Kidney epithelial cell (primary cell): ENCODE measurements at places on chromosomes 4 and X.

DNA sequence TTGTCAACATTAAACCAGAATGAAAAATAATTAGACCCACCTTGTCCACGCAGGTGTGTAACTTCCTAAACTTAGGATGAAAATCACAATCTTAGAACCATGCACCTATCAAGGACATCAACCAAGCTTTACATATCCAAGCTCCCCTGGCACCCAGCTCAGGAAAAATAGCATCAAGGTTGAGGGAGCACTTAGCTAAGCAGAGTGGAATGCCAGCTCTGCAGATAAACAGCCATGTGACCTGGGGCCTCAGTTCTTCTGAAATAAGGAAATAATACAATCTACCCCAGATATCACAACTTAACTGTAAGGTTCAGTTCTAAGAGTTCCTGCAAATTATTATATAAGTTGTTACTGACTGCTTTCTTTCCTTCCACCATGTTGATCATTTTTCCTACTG is 64.7 kb downstream of the DHX15 start:
- peak; percentile 53 for DNase-seq

DNA sequence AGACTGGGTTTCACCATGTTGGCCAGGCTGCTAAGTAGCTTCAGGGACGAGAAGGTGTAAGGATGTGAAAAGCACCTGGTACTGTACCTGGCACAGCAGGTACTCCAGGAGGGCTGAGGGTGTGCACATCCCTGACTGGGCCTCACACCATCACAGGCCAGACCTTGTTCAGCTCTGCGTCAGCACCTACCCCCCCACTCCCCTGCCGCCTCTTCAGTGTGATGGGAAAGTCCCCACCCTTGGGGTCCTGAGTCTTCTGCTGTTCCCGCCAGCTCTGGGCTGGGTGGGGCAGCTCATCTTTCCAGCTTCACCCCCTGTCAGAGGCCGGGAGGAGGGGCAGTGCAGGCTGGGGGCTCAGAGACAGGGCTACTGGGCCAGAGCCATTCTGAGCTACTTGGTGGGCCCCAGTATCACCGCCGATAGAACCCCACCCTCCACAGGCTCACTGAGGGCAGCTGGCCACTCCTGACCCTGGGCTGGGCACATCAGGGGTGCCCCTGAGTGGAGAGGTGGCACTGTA is 6.7 kb upstream of the SH3BP2 start:
- no peak for DNase-seq

DNA sequence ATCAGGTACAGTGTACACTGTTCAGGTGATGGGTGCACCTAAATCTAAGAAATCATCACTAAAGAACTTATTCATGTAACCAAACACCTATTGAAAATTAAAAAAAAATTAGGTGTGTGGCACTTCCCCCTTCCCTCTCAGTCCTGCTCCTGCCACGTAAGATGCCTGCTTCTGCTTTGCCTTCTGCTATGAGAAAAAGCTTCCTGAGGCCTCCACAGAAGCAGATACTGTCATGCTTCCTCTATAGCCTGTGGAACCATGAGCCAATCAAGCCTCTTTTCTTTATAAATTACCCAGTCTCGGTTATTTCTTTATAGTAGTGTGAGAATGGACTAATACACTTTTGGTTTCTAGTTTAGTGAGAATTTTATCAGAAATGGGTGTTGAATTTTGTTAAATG is 459.8 kb upstream of the DIPK2B start:
- DNase-seq, result no peak

GRCh38 chr4:15755321-15756155 is 22.6 kb upstream of the CD38 start:
- DNase-seq, result no peak

DNA sequence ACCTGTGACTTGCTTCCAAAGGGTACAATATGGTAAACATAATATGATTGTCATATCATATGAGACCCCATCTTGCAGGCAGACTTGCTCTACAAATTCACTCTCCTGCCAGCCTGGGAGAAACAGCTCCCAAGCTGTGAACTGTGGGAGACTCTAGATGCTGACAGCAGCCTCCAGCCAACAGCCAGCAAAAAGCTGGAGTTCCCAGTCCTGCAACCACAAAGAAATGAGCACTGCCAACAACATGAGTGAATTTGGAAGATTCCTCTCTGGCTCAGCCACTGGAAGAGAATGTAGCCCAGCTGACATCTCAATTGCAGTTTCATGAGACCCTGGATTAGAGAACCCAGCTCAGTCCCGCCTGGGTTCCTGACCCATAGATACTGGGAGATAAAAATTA is 145.4 kb downstream of the QDPR start:
- no peak for DNase-seq

DNA sequence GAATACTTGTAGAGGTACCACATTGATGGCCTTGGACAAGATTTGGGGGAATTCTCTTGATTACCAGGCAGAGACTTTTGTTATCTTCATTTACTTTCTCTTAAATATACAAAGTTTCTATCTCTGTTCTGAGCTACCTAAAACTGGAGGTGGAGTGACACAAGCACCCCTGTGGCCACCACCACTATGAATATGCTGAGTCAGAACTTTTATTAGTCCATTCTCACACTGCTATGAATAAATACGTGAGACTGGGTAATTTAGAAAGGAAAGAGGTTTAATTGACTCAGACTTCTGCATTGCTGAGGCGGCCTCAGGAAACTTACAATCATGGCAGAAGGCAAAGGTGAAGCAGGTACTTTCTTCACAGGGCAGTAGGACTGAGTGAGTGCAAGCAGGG is 67.1 kb downstream of the RTL3 start:
- no peak for DNase-seq

DNA sequence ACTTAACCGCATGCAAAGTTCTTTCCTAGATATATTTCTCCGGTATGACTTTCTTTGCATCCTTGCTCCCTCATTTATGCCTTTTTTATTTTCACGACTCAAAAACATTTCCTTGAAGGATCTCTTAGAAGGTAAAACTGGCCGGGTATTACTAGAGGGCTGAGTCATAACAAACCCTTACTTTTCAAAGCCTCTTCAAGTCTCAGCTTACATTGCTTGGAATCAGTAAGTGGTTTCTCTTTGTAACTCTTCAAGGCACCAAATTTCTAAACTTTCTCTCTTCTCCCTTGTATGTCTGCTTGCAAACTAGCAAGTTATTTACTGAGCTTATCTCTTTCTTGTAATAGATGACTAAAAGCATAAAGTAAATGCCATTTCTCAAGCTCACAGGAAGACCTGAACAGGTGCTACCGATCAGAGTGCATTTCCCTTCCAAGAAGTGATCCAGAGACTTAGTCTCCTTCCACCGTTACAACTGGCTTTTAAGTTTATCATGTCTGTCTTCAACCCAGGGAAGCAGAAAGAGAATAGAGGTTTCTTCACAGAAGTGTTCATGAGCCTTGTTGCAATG is 75.5 kb downstream of the ANXA10 start:
- no peak for DNase-seq

- DNase-seq, result no peak
Observed at GRCh38 chr4:88275516-88275915, 8.8 kb downstream of the PPM1K start.
